Activated T-cell treated with anti-CD3 and anti-CD28 coated beads, Interleukin-2, amount 50 U/mL, for 48 hours (primary cell): ENCODE measurements at places on chromosomes 12 and 14.

DNA sequence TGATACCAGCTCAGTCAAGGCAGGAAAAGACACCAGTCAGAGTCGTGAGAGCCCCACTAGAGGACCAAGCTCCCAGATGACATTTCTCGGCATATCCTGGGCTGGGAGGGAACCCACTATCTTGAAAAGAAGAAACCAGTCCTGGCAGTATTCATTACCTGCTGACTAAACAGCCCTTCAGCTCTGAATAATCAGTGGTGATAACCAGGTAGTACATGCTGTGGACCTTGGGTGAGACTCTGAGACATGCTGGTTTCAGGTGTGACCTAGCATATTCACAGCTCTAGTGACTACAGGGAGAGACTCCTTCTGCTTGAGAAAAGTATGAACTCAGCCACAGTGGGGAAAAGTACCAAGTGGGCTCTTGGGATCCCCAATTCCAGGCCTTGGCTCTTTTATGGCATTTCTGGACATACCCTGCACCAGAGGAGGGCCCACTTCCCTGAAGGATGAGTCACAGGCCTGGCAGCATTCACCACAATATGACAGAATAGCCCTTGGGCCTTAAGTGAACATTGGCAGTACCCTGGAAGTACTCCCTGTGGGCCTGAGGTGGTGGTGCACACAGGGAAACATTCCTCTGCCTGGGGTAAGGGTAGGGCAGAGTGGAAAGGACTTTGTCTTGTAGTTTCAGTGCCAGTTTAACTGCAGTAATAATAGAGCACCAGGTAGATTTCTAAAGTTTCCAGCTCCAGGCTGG lies 82.6 kb upstream of the SLC38A4 start:
- no peak for DNase-seq

GRCh38 chr12:94575024-94575423 lies 75.3 kb downstream of the TMCC3 start:
- DNase-seq: no peak

- no peak for DNase-seq
Observed at GRCh38 chr12:124902916-124903315, 11.5 kb downstream of the UBC start.

GRCh38 chr12:31521964-31522363 lies 69.0 kb downstream of the DENND5B start:
- no peak for DNase-seq

DNA sequence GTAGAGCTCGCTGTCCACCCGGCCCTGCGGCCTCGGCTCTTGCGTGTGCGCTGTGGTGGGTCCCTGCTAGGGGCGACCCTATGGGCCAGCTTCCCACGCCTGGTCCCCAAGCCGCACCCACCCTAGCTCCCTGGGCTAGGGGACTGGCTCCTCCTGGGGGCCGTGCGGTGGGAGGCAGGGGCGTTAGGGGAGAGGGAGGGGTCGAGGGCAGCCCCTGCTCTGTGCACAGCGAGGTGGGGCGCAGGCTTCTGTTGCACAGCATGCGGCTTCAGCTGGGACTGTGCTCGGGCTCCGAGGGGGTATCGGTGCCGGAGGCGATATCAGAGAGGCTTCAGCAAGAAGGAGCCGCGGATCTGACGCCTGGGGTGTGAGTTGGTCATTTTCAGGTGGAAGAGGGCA lies 86.1 kb downstream of the ALG10 start:
- DNase-seq: no peak

DNA sequence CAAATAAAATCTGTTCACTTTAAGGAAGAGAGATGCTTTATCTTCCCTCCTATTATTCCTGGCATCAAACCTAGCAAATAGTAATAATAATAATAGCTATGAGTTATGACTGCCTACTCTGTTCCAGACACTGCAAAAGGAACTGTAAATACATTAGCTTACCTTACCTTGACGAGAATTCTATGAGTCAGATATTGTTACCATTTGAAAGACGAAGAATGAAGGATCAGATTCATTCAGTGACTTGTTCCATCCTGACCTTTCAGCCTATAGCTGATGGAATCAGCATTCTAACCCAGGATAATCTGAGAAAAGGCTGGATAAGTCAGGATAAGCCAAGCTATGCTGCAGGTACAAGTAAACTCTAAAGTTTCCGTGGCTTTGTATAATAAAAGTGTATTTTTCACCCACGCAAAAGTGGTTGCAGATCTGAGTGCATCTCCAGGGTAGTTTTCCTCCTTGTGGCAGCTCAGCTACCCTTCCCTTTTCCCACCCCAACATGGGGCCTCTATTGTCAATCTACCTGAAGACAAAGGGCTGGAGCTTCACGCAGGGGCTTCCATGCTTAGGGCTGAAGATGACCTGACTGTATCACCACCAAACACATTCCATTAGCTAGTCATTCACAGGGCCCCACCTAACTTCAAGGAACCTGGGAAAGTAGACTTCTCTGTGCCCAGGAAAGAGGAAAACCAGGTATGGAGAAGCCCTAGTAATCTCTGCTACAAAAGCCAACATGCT lies 57.2 kb upstream of the CCND2 start:
- no peak for DNase-seq

DNA sequence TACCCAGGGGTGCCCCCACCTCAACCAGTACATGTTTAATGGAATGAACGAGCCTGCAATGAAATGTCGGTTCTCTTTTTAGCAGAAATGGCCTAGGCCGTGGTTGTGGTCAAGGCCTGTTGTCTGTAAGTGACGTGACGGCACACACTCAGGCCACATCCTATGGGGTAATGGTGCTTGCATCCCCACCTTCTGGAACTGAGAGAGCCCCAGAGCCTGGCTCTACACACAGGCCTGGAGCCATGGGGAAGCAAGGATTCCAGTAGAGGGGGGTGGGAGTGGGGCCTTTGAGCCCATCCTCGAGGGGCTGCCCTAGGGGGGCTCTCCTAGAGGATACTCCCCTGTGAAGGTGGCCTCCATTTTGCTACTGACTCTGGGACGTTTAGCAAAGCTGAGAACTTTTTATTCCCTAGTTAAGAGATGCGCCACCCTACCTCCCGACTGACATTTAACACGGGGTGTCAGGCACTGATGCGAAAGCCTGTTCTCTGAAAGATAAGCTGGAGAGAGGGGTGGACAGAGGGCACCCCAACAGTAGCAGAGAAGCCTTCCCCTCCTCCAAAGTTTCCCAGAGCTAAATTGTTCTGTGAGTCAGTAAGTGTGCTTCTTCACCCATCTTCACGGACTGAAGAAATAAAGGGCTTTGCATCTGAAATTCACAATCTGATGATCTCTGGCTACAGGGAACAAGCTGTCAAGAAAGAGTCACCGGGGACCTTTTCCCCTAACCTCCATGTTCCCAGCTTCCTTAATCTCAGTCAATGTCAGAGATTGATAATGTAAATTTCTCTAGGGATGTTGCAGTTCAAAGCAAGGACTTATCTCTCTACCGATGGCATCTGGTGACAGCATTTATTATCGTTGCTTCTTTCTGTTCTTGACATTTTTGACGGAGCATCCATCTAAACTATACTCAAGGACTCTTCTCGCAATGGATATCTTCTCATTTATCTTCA lies 6.8 kb downstream of the RIN3 start:
- no peak for DNase-seq

- no peak for DNase-seq
Observed at GRCh38 chr14:67491285-67491684, 2.8 kb upstream of the TMEM229B start.

- no peak for DNase-seq
Observed at GRCh38 chr12:13592063-13592942, 389.1 kb downstream of the GRIN2B start.

- no peak for DNase-seq
Observed at GRCh38 chr12:15690320-15690719, 98.9 kb downstream of the EPS8 start.

- no peak for DNase-seq
Observed at GRCh38 chr14:60332869-60333268, 83.8 kb downstream of the PPM1A start.

- no peak for DNase-seq
Observed at GRCh38 chr12:72133497-72134055, 138.6 kb upstream of the TRHDE start.

- DNase-seq: no peak
Observed at GRCh38 chr12:12315838-12316237, 34.2 kb downstream of the MANSC1 start.

GRCh38 chr12:121295116-121295745 lies 1.3 kb downstream of the CAMKK2 start:
- DNase-seq: peak; percentile 27

- no peak for DNase-seq
Observed at GRCh38 chr12:25186038-25186787, 8.7 kb downstream of the DNAI7 start.

DNA sequence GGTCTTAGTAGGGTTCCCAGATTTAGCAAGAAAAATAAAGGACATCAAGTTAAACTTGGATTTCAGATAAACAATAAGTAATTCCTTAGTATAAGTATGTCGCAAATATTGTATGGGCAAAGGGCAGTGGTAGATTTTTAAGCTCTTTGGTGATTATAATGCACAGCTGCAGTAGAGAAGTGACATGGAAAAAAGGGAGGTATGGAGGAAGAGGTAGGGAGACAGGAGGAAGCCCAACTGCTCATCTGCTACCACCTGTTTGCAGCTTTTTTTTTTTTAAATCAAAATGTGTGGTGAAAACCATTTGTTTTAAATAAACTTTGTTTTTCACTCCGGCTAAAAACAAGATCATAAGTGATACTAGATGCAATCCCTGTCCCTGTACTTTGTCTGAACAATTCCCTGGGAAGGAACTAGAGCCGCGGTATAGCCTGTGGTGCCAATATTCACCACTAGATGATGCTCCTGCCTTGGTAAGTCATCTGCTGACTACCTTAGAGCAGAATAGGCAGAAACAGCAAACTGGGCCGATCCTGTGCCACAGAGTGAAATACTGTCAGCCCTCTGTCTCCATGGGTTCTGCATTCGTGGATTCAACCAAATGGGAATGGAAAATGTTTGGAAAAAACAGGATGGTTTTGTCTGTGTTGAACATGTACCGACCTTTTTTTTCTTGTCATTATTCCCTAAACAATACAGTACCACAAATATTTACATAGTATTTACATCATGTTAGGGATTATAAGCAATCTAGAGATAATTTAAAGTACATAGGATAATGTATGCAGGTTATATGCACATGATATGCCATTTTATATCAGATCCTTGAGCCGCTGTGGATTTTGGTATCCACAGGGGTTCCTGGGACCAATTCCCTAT lies 62.4 kb upstream of the PLBD1 start:
- DNase-seq: peak; percentile 71

- DNase-seq: peak; percentile 36
Observed at GRCh38 chr14:92729634-92730358, 18.6 kb downstream of the LGMN start.

GRCh38 chr14:92753250-92753649 lies 4.8 kb upstream of the LGMN start:
- no peak for DNase-seq

DNA sequence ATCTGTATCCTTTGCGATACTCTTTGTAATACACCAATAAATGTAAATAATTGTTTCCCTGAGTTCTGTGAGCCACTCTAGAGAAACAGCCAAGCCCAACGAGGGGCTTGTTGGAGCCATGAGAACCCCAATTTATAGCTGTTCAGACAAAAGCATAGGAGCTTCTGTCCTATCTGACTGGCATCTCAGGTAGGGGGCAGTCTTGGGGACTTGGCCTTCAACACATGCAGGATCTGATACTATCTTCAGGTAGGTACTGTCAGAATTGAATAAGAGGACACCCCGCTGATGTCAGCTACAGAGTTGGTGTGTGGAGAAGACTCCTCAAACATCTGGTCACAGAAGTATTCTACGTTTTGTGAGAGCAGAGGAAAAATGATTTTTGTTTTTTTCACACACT lies 25.3 kb downstream of the TXNDC16 start:
- DNase-seq: no peak

DNA sequence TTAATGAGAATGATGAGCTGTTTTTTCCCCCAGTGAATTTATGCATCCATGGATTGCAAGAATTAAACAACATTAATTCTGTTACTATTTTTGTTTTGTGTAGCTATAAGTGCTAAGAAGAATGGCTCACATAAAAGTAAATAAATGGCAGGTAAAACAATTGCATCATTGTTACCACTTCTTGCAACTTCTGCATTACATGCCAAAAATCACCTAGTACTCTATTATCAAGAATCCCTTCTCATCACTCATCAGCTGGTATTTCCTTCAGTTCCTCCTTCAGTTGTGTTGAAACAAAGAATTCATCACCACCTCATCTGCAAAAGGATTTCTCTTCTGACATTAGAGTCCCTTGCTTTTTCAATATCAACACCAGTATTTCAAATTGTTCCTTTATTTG lies 773 bp downstream of the A2M start:
- no peak for DNase-seq

- peak; percentile 59 for DNase-seq
Observed at GRCh38 chr14:58571769-58572472, 65.8 kb upstream of the DACT1 start.

DNA sequence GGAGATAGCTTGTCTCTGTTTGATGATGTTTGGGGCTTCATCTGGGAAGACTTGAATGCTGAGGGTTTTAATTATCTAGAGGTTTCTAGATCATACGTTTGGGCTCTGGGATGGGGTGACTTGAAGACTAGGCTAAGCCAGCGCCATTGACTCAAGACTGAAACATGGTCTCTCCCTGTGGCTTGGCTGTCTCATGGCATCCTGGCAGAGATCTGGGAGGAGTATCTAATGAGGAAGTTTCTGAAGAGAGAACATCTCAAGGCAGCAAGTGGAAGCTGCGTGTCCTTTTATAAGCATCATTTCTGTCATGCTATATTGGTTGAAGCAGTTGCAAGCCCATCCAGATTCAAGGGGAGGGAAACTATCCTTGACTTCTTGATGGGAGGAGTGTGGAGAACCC lies 104.8 kb downstream of the UNC79 start:
- no peak for DNase-seq

DNA sequence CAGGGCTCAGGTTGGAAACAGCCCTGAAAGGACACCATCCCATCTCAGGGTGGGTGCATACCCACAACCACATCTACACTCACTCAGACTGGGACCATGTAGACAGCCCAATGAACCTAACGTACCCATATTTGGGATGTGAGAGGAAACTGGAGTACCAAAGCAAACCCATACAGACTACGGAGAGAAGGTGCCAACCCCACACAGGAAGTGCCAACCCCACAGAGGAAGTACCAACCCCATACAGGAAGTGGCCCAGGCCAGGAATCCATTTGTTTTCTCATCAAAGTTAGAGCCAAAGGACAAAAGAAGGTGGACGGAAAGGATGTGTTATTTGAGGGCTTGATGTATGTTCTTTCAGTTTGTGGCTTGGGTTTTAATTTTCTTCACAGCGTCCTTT lies 19.5 kb upstream of the SPIC start:
- no peak for DNase-seq

DNA sequence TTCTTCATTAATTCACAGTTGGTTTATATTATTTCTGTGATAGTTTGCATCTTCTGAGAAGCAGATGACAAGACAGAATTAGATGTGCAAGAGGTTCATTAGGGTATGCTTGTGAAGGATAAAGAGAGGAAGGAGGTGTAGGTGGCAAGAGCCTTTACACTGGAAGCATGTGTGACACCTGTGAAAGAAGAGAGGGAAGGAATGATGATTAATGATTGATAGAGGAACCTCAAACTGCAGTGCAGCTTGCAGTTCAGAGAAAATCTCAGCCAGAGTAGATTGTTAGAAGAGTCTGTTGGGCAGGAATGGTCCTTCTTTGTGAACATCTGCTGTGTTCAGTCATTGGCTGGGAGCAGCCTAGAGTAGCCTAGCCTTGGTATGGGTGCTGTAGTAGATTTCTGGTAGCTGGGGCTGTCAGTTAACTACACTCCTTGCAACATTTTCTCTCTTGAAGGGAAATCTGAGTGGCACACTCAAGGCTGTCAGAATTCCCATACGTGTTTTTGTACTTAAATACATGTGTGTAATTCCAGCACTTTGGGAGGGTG lies 9.0 kb downstream of the RCOR1 start:
- DNase-seq: no peak
